Muscle of back (tissue), 13 donors: ENCODE measurements at places on chromosomes 4 and X. TPM values are rescaled to one million over a fixed set of nuclear protein-coding genes. Genes with fewer than 3 reads are reported as not detected.

- DNase-seq: no peak
These were observed 178.5 kb downstream of the CBR4 start for GRCh38 chr4:168831585-168831918.

GRCh38 chrX:46791927-46792809 is 33.2 kb upstream of the SLC9A7 start:
- peak; percentile 1 for DNase-seq

- no peak for DNase-seq
These were observed 72.0 kb upstream of the TSPAN7 start for GRCh38 chrX:38489341-38489740.

DNA sequence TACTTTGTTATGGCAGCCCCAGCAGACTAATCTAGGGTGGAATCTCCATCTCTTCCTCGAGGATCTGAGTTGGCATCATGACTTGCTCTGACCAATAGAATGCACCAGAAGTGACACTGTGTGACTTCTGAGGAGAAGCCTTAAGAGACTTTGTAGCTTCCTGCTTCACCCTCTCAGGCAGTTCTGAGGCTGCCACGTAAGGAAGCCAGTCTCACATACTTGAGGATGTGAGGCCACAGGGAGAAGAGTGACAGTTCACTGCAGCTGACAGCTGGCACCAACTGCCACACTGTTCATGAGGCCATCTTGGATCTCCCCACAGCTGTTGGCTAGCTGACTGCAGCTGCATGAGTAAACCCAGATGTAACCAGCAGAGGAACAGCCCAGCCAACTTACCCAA is 29.3 kb upstream of the BCOR start:
- DNase-seq: no peak

DNA sequence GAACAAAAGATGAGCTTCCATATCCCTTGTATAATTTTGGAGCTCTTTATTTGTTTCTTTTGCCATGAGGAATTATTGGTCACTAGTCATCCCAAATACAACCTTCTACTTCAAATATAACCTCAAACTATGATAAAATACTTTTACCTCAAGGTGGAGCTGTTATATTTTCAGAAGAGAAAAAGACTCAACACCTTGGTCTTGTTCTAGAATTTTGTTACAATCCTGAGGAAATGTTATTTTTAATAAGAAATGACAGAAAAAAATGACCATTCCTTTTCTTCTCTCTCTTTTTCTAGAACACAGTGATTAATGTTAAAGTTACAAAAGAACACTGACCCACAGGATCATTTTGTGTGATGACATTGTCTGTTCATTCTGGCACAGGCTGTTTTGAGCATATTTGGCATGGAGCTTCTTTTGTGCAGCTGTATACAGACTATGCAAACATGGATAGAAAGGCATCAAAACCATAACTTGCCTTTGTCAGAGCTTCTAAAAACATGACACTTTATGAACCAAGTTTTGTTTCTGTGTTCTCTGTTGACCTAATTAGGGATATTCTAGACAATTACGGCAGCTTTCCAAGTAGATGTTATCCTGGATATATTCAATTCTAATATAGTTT is 159.6 kb upstream of the CTSO start:
- no peak for DNase-seq

DNA sequence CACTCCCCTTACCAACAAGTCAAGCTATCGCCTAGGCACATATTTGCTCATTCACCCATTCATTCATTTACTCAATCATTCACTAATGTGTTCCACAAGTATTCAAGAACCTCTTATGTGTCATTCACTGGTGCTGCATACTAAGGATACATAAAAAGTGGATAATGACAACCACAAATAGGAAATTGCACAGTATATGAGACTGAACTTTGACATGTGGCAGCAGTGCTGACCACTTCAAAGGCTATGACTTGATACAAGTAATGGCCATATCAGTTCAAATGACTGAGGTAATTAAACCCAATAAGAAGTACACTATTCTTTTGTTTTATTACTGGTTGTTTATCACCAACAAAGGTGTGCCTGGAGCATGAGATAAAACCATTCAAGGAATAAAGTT is 282.5 kb downstream of the KLHL13 start:
- no peak for DNase-seq

IL13RA2 gene
- polyA plus RNA-seq: 0.26 TPM

DNA sequence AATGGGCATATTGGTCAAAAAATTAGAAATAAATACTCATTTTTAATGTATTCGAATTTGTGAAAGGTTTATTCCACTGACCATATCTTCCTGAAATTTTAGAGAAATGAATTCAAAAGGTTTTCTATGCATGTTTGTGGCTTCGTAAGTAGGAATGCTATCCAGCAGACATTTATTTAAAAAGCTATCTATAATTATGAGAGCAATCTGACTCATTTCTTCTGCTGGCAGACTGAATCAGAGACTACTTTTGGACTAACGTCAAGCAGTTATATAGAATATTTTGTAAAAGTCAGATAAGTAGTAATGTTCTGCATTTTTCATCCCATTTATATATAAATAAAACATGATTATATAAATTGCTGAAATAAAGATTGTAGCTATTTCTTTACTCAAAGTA is 125.0 kb downstream of the SPCS3 start:
- no peak for DNase-seq

GRCh38 chr4:2258091-2259035 is 3.5 kb downstream of the MXD4 start:
- DNase-seq: no peak

GRCh38 chr4:119041951-119042560 is 93.6 kb upstream of the MYOZ2 start:
- DNase-seq: peak; percentile 79

GRCh38 chr4:122758033-122758432 is 25.5 kb downstream of the BBS12 start:
- peak; percentile 40 for DNase-seq

DNA sequence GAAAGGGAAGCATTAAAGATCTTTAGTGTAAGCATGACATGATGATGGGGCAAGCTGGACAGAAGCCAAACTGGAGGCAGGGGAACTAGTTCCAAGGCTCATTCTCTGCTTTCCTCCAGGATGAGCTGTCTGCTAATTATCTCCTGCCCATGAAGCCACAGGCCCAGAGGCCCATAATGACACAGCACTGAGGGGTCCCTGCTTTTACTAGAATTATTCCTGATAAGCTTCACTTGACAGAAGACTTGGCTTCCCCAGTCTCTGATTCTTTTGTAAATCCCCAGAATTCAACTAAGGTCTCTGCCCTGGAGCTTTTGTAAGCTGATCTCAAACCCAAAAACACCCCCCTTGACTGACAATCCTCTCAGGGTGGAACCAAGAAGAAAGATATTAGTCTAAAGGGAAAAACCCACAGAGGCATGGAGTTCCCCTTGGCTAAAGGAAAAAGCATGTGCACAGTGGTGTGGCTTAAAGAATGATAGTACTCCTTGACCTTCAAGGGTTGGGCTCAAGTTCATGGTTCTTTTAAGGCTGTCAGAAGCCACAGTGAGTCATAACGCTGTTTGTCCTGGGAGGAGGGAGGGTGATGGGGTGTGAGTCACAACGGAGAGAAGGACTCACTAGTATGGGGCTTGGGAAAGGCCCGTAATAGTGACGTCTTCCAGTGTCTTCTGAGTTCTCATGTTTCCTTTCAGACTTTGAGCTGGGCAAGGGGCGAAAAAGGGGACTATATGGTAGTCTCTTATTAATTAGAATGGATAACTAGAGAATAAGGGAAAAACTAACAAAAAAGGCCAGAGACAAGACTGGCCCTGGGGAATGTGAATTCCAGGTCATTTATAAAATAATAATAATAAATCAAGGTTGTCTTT is 146.0 kb upstream of the CPEB2 start:
- no peak for DNase-seq

SLITRK4 gene
- polyA plus RNA-seq: 11.2 TPM

- DNase-seq: no peak
These were observed 78.7 kb upstream of the PCDH18 start for GRCh38 chr4:137610960-137611359.

ARHGEF38 gene
- 2.0 TPM for polyA plus RNA-seq

- DNase-seq: peak; percentile 22
These were observed at the start of gene MAOB for GRCh38 chrX:43882294-43882681. Gene MAOB (minus strand): TSS chrX:43882450. CDS start chrX:43882299, 151 bp downstream.

DNA sequence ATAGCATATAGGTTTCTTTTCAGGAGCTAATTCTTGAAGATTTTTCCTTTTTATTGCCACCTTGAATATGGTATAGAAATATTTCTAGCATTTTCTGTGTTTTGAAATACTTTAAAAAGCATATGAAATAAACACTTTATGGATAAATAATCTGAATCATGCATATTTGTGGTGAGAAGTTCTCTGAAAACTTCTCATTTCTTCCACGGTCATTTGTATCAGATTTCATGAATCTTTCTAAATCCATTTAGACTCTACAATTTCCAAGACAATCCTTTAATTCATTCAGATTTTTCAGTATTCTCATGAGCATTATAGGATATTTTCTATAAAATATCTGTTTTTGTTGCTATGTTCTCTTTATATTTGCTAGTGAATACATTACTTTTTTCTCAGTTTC is 16.2 kb upstream of the CA5B start:
- no peak for DNase-seq

DNA sequence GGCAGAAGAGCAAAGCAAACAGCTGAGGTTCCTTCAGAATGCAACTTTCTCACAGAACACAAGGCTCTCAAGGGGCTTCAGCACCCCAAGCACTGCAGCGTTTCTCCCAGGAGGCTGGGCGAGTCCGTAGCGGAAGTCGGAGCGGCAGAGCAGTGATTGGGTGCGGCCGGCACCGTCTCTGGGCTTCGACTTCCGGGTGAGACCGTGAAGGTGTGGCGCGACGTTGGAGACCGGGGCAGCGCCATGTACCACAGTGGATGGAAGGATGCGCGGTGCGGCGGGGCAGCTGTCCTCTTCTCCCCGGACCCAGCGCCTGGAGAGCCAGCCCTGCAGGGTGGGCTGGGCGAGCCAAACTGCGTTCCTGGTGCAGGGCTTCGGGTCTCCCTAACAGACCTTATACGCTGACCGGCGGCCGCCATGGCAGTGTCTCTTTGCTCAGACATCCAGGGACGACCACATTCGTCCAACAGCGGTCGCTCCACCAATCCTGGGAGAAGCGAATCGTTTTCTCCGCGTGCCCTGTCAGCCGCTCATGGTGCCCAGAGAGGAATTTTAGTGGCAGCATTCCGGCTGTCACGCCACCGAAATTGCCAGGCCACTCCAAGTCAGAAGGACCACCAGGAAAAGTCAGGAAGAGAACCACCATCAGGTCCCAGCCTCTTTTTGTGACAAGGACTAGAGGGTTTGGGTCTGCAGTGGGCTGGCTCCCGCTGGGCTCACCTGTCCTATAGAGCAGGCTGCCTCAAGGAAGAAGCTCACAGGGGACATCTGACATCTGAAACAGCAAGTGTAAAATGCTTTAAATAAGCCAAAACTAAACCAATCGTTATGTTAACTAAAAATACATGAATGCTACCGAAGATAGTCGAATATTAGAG is 20.5 kb downstream of the TRIM61 start:
- DNase-seq: peak; percentile 47

CT55 gene
- polyA plus RNA-seq: 0.15 TPM

DNA sequence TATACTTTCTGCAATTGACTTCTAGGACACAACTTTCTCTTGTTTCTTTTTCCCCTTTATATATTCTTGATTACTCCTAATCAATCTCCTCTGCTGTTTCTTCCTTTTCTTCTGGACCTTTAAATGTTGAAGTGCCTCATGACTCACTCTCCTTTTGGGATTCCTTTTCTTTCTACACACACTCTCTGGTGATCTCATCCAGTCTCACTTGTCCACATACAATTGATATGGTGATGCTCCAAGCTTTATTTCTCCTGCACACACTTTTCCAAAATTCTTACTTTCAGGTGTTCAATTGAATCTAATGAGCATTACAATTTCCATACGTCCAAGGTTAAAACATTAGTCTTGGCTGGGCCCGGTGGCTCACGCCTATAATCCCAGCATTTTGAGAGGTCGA is 794.8 kb upstream of the EPHA5 start:
- no peak for DNase-seq

GRCh38 chr4:123037804-123038203 is 115.4 kb upstream of the NUDT6 start:
- DNase-seq: no peak

GAGE13 gene
- polyA plus RNA-seq: not detected

GRCh38 chrX:31872007-31872406 is 800.2 kb upstream of the FTHL17 start:
- DNase-seq: peak; percentile 2

DNA sequence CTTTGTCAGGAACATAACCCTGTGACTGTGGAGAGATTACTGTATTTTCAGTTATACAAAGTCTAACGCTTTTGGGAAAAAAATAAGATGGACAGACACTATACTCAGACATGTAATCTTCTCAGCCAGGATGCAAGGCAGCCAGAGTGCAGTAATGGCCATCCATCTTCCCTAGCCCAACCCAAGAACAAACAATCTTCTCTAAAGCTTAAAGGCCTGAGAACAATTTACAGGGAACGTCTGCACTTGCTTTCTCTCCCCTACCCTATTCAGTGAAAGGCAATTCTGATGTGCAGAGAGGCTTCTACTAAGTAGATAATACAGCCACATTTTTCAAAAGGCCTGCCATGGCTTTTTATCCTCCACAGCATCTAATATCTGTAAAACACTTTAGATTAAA is 471.3 kb downstream of the FGF13 start:
- DNase-seq: no peak

DNA sequence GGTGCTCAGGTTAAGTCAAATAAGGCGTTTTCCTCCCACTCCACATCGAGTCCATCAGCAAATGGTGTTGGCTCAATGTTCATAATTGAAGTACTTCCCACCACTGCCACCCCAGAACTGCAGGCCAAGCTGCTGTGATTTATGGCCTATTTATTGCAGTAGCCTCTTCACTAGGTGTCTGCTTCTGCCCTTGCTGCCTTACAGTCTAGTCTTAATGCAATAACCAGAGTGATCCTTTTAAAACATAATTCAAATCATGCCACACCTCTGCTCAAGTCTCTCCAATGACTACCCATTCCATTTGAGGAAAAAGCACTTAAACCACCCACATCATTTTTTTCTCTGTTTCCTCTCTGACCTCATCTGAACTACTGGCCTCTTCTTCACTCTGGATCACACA is 220.3 kb downstream of the KCNIP4 start:
- DNase-seq: no peak

CNKSR2 gene
- polyA plus RNA-seq: 1.7 TPM

GRCh38 chr4:172750910-172751309 is 417.7 kb upstream of the GALNT7 start:
- no peak for DNase-seq

PAGE3 gene
- not detected for polyA plus RNA-seq

PTCHD1 gene
- polyA plus RNA-seq: 0.55 TPM

CHRDL1 gene
- polyA plus RNA-seq: 9.9 TPM

GRCh38 chrX:16649858-16650257 is at the start of gene S100G:
Gene S100G (plus strand): TSS chrX:16650158. CDS start chrX:16651007, 849 bp downstream.
- no peak for DNase-seq

DCLK2 gene
- polyA plus RNA-seq: 8.2 TPM

- DNase-seq: no peak
These were observed 31.9 kb downstream of the JADE1 start for GRCh38 chr4:128841402-128841801.
